ENCODE measurements at places on chromosomes 5 and 9.

GRCh38 chr5:147853372-147853987 lies 22.0 kb upstream of the SPINK1 start:
- DNase-seq: no peak

GRCh38 chr5:102958481-102959011 lies 161.4 kb downstream of the GIN1 start:
- peak; percentile 50 for DNase-seq

GRCh38 chr9:32723789-32724325 lies 59.5 kb upstream of the TMEM215 start:
- no peak for DNase-seq

DNA sequence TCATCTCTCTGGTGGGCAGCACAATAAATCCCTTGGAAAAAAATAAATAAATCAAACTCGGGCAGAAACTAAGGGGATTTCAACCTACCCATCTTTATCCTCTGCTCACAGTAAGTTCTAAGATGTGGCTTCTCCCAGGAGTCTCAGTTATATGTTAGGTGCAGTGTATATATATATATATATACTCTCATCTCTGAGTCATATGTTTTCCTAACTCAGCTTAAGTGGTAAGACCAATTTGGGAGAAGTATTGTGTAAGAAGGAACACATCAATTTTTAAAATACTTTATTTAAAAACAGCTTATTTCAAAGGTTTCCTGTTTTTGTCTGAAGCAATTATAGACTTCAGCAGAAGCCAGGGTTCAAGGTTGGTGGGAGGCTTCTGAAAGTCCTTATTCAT lies 20.3 kb upstream of the OSMR start:
- no peak for DNase-seq

Data from HT1080 (cell line).